ENCODE measurements at places on chromosomes 12 and 14.
A peak's percentile ranks its signal among the peaks of the same experiment; 100 is the strongest.

GRCh38 chr14:90140298-90140955, 78.6 kb downstream of the KCNK13 start:
- DNase-seq, result no peak

- DNase-seq, result no peak
These were observed 297.5 kb downstream of the RPAP3 start for GRCh38 chr12:47408171-47408871.

DNA sequence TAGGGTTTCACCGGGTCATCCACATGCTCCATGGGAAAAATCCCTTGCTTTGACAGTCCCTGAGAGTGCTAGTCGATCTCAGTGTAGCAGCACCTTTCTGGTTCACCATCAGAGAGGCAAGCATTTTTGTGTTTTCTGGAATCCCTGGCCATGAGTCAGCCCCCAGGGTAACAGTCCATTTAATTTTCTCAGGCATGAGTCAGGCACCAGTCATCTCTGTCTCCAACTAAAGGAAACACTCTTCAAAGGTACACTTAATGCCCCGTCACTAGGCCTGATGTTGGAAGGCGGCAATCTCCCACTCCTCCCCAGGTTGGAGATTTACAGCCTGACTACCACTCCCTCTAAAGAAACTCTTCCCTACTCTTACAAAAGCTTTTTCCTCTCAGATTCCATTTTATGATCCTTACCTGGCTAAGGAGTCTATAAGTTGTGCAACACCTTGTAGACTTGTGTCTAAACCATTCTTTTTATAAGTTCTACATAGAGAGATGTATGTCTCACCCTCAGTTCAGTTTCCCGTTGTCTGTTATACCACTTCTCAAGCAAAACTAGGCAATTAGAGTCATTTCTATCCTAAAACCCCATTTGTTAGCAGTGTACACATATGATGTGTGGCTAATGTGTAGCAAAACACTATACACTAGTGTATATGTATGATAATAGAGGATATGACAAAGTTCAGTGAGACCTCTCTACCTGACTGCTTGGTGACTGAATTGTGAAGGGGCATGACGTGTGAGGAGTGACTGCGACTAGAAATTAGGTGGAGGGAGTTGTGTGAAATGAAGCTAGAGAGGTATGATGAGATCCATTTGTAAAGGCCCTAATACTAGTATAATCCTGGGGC, 24.6 kb downstream of the TMEM19 start:
- DNase-seq, result no peak

- DNase-seq, result peak; percentile 71
These were observed 38.2 kb upstream of the STAB2 start for GRCh38 chr12:103548622-103549601.

GRCh38 chr12:120680165-120680738, 6.7 kb upstream of the MLEC start:
- DNase-seq, result no peak

DNA sequence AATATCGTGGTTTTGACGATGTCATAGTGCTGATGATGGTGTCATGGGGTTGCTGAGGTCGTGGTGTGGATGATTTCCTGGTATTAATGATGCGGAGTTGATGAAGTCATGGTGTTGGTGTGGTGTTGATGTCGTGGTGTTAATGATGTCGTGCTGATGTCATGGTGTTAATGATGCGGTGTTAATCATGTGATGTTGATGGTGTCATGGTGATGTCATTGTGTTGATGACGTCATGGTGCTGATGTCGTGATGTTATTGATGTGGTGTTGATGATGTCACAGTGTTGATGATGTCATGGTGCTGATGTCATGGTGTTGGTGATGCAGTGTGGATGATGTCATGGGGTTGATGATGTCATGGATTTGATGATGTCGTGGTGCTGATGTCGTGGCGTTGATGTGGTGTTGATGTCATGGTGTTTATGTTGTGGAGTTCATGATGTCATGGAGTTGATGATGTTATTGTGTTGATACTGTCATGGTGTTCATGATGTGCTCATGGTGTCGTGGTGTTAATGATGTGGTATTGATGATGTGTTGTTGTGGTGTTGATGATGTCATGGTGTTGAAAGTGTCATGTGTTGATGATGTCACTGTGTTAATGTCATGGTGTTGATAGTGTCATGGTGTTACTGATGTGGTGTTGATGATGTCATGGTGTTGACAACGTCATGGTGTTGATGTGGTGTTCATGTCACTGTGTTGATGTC, 48.5 kb upstream of the RIMBP2 start:
- no peak for DNase-seq

Data from NCI-H446 (cell line).